Left forelimb (tissue), 1 donor: ENCODE measurements at places on chromosomes 12 and 14.
A peak's percentile ranks its signal among the peaks of the same experiment; 100 is the strongest.

- no peak for DNase-seq
Measured at GRCh38 chr12:44584625-44585024, 291.5 kb downstream of the NELL2 start.

GRCh38 chr12:52232674-52233461 lies at the start of gene KRT7:
Gene KRT7 (plus strand): TSS chr12:52233243. CDS start chr12:52233297, 54 bp downstream.
- DNase-seq: peak; percentile 47

DNA sequence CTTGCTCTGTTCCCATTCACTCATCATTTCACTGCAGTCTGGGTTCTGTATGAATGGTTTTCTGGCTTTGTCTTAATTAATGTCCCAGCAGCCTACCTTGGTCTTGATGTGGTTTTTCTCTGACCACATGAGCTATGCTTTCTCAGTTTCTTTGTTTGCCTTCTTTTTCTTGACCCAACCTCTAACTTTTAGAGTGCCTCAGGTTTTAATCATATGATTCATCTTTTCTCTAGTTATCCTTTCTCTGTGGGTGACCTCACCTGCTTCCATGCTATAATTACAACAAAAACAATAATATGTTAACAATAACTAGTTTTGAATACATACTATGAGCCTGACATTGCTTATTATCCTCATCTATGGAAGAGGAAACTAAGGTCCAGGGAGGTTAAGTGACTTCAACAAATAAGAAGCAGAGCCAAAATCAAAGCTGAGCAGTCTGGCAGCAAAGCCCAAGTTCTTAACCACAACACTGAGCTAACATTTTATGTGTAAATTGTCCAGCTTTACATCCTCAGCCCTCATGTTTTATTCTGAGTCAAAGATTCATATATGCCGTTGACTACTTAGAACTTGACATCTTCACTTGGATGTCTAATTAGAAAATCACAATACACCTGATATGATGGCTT lies 4.7 kb upstream of the EPYC start:
- DNase-seq: no peak

DNA sequence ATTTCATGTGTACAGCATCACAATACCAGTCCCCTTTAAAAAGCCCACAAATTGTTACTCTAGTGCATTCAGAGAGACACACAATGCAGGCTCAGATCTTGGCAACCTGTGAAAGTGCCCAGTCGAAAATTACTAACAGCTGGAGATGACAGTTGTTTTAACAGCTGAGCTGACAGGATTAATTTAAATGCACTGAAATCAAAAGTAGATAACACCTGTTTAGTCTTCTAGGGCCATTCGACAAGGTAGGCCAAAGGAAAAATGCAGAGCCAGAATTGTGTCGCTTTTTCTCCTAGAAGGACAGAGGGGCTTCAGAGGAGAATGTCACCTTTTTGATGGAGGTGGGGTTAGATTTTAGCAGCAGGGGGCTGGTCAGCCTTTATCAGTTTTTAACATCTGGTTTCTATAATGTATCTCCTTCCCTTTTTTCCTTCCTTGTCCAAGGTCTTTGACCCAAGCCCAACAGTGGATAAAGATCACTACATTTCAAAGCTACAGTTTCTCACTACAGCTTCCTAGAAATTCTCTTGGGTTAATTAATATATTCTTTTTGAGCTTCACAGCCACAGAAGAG lies 139.1 kb downstream of the SOX5 start:
- no peak for DNase-seq

DNA sequence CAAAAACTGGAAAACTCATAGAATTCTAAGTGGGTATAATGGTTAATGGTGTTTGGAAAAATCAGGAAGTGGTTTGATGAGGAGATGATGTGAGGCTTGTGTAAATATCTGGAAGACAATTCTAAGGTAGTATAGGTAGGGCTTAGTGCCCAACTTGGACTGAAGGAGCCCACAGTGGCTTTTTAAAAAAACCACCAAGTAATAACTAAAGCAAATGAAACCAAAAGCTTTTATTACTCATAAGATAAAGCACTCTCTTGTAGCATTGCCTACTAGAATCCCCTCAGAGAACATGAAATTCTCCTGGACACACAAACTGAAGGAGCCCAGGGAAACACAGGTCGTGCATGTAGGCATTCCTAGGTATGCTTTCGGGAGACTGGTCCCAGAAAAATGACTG lies 324.5 kb downstream of the NELL2 start:
- DNase-seq: no peak

- DNase-seq: no peak
Measured at GRCh38 chr12:39431797-39432196, 11.1 kb downstream of the KIF21A start.

DNA sequence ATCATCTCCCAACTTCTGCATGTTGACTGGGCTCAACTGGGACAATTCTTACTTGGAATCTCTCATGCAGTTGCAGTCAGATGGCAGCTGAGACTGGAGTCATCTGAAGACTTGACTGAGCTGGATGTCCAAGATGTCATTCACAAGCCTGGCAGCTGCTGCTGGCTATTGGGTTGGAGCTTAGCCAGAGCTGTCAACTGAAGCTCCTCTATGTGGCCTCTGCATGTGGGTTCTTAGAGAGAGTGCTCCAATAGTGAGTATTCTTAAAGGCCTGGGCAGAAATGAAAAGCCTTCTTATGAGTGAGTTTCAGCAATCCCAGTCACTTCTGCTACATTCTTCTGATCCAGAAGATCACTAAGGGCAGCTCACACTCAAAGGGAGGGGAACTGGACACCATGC lies 440.9 kb downstream of the LRIG3 start:
- no peak for DNase-seq

GRCh38 chr14:61462566-61463193 lies 141.3 kb downstream of the PRKCH start:
- DNase-seq: no peak

DNA sequence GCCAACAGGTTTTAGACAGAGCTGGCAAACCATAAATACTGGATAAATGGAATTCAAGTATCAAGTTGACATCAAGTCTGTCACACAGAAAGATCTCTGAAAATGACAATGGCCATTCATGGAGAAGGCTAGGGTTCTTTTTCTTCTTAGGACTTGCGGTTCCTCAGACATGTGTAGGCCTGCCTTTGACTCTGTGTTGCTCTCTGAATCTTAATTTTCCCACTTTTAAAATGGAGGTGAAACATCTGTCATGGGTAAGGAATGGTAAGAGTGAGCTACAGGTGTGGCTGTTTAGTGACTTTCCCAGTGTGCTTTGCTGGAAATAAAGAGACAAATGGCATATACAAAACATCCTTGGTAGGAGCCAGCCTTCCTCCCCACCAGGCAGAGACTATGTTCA lies 79.2 kb downstream of the PTCSC3 start:
- DNase-seq: no peak

DNA sequence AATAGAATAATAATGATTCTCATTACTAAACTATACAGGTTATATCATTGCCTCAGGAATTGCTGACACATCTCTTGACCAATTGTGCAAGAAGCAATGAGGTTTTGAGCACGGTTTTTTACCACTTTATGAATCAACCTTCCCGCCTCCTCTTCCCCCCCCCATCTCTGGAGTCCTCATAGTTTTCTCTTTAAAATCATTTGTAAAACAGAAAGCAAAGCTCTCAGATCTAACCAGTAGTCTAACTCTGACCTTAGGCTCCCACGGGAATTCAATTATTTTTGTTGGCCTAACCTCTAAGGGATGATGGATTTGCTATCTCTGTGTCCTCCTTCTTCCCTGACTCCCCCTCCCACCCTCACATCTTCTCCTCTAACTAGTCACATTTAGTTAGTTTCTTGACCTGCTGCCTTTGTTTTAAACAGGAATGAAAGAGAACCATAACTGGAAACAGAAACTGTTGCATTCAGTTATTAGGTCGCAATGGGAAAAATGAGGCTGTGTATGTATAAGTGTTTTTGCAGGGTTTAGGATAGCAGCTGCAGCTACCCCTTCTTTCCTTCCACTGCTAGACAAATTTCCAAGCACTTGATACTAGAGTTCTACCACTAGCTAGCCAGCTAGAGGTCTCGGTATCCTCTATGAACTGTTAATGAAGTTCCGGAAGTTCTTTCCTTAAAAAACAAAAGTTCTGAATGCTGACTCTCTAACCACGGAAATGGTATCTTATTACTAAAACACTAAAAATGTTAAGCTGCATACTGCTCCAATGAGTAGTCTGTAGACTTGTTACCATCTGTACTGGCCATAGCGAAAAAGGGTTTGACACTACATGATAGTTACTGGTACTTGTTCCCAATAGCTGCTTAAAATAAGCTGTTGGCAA lies 65.4 kb downstream of the TAOK3 start:
- no peak for DNase-seq

DNA sequence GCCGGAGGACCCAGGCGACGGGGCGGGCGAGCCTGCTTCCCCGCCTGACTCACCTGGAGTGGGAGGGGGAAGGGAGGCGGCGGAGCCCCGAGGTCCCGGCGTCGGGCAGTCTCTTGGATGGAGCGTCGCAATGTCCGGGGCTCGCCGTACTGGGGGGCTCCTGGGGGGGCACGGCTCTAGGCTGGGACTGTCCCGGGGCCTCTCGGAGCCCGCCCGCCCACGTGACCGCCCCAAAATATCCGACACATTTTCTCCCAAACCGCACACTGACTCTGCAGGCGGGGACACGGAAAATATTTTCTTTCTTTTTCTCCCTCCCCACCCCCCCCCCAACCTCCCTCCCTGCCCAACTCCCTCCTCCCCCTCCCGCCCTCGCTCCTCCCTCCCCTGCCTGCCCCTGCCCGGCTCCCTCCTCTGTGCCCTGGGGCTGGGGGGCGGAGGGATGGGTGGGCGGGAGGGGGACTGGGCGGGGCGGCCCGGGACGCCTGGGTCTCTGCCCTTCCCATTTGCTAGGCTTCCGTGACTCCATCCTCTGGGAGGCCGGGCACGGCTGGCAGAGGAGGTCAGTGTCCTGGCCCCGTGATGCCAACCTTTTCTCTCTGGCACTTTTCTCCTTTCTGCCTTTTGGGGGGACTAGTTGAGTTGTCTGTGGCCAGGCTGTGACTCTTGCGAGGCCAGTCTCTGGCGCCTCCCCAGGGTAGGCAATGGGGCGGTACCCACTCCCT lies at the start of gene RARG:
TSS of gene RARG (minus strand) at position 289 of the 725 bp plus-strand sequence. CDS start 4,664 bp downstream, outside the sequence.
- DNase-seq: peak; percentile 77

GRCh38 chr12:119258149-119258548 lies 76.4 kb upstream of the CCDC60 start:
- no peak for DNase-seq

DNA sequence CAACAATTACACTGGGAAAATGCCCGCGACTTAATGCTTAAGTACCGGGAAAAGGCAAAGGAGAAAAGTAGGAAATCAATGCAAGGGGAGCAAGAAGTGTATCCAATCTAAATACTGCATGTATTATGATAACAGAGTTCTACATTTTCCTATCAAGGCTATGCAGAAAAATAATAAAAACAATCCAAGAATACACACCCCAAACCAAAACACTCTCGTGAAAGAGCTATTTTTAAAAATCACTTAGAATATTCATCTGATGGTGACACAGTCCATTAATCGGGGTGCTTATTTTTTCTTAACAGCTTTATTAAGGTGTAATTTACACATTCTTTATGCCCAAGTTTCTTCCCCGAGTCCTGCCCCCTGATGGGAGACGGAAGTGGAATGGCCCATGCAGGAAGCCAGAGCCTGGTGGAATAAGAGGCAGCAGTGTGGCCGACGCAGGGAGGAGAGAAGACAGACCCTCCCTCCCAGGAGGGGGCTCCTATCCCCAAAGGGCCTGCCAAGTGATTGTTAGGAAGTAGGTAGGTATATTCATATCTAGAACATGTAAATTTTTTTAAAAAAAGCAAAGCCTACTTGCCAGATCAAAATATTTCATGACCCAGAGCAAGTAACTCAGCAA lies 174.3 kb downstream of the FOXN3 start:
- DNase-seq: peak; percentile 6

- no peak for DNase-seq
Measured at GRCh38 chr14:89440986-89441909, 24.2 kb upstream of the FOXN3 start.

DNA sequence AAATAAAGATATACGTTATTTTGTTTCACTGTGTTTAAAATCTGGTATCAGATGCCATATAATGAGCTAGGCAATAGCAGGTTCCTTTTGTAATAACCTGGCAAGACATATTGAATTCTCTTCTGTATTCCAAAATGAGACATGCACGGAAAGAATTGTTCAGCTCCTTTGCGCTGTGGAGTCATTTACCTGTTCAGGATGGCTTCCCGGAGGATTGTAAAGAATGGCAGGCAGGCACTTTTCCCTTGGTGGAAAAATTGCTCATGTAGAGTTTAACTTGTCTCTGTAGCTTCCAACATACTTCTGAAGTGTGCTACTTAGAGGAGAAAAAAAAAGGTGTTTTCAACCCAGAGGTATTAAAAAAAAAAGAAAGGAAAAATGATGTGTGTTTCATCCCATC lies 805.2 kb downstream of the GALC start:
- no peak for DNase-seq

DNA sequence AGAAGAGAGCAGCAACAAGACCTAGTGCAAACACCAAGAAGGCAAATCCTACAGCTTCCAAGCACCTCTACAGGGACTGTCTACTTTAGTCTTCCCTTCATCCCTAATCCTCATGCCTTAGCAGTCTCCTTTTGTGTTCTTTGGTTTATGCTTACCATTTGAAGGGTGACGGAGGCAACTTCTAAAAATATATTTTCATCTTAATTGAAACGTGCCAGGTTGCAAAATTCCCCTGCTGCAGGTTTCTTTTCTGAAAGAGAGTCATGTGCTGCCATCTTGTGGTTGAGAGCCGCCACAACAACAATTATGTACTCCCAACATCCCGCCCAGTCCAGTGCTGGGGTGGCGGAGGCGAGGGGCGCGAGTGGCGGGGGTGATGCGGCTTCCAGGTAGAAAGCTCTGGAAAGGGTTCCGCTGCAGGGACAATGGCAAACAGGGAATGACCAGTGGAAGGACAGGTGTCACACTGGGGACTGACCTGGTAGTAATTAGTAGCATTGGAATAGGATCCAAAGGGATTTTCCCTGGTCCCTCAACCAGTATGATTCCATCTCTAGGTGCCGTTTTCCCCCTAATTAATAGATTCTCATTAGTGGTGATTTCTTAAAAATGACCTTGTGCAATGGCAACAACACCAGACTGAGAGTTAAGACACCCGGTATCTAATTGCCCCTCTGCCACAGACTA lies 80.3 kb upstream of the GNG2 start:
- DNase-seq: peak; percentile 77

DNA sequence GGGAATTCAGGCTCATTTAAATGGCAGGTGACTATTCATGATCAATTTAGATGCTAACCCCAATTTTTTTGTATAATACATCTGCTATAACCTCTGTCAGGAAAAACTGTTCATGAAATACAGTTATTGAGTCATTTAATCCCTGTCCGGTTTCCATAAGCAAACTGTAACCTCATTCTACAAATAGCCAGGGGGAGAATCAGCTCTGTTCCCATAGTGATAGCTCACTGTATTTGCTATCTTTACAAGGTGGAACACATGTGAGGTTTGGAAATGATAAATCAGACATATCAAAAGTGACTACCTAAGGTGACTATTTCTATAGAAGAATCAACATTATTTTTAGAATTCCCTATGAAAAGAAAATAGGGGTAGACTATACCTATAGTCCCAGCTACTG lies 38.6 kb upstream of the VPS33A start:
- DNase-seq: no peak

GRCh38 chr14:95776798-95777534 lies 63.0 kb upstream of the TCL1A start:
- no peak for DNase-seq
